ENCODE measurements at places on chromosomes 3 and 15. TPM values are rescaled to one million over a fixed set of nuclear protein-coding genes. Genes with fewer than 3 reads are reported as not detected.
A peak's percentile ranks its signal among the peaks of the same experiment; 100 is the strongest.

DNA sequence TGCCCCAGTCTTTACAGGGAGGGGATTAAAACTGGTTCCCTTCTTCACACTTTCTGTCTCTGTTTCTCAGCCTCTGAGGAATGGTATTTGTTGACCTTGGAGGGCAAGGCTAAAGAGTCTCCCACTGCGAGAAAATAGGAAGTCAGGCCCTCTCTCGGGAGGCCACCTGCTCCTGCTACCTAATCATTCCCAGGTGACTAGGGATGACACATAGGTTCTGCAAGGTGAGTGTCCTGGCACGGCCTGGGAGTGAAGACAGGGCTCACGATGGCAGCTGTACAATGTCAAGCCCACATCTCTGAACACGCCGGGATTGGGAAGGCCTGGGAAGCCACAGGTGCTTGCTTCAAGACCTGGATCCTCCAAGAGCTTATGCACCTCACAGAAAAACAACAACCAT, 314.2 kb downstream of the NTRK3 start:
- no peak for DNase-seq

- no peak for DNase-seq
These were observed 205.4 kb downstream of the CNTN3 start for GRCh38 chr3:74409066-74409465.

The GOLGA8G gene
- not detected for total RNA-seq

GRCh38 chr3:49869525-49870126, at the start of gene CAMKV:
CAMKV (minus strand) TSS chr3:49869906; CDS start chr3:49862388, 7,518 bp downstream.
- DNase-seq, result peak; percentile 80

The FEZF2 gene
- total RNA-seq, result not detected

GRCh38 chr3:184765047-184765729, 46.8 kb upstream of the VPS8 start:
- no peak for DNase-seq

The DUOXA1 gene
- total RNA-seq, result not detected

DNA sequence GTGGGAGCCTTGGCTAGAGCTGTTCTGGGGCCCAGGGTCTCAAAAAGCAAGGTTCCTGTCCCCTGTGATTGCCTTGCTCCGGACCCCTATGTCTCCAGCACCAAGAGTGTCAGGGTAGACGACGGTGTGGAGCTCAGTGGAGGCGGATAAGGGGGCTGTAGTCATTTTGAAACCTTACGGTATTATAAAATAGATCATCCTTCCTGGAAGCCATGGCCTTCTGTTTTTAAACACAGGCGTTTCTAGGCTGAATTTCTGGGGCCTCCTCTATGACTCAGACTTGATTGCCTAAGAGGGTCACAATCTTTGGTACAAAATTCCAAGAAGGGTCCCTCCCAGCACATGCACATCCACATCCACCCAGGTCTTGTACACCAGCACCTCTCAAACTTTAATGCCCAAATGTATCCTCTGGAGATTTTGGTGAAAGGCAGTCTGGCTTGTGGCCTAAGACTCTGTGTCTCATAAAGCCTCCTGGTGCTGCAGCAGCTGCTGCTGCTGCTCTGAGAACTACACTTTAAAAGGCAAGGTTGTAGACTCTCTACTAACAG, 70.5 kb upstream of the XCR1 start:
- DNase-seq, result no peak

DNA sequence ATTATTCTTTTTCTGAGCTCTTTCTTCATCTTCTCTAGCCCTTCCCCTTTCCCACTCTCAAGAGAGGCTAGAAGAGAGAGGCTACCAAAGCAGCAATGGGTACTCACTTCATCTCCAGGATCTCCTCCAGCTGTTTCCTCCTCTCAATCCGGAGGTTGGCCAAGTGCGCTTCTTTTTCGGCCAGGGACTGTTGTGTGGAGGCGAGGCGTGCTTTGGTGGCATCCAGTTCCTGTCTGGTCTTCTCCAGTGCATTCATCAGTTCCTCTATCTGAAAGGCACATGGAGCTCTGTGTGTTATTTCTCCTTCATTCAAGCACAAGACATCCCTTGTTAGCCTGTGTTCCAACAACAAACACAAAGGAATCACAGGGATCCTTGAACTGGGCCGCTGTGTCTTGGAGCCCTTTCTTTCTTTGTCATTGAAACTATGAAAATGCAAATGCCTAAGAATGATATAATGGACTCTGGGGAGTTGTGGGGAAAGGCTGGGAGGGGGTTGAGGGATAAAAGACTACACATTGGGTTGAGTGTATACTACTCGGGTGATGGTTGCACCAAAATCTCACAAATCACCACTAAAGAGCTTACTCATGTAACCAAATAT, 401.3 kb upstream of the WNT5A start:
- no peak for DNase-seq

The SLC9C1 gene
- 0.97 TPM for total RNA-seq

- no peak for DNase-seq
These were observed 46.1 kb downstream of the CMTM8 start for GRCh38 chr3:32284443-32285212.

DNA sequence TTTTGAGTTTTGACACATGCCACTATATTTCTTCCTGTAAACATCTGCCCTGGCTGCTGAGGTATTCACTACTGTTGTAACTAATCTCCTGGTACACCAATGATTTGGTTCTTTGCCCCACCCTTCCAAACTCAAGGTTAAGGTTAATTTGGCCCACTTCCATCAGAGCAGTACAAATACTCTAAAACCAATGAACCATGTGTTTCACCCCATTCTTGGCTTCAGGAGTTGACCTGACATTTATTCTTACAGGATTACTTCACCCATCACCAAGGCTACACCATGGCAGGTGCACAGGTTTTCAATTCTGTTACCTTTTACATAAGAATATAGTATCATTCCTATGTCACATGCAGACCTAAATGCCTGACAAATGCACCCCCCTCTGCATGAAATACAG, 1179.9 kb downstream of the ZPLD1 start:
- no peak for DNase-seq

- no peak for DNase-seq
These were observed 381.1 kb upstream of the RASGRP1 start for GRCh38 chr15:38945551-38946298.

- DNase-seq, result peak; percentile 76
These were observed 364.0 kb upstream of the RBMS3 start for GRCh38 chr3:28916713-28917499.

The SLC6A20 gene
- 0.14 TPM for total RNA-seq

- DNase-seq, result peak; percentile 78
These were observed 289 bp downstream of the PCSK6 start for GRCh38 chr15:101489237-101489598.

GRCh38 chr3:18079062-18079461, 336.6 kb upstream of the TBC1D5 start:
- DNase-seq, result no peak

- no peak for DNase-seq
These were observed 59.7 kb downstream of the KCNAB1 start for GRCh38 chr3:156180077-156180476.

- no peak for DNase-seq
These were observed 247.7 kb downstream of the AGBL1 start for GRCh38 chr15:86327230-86327865.

DNA sequence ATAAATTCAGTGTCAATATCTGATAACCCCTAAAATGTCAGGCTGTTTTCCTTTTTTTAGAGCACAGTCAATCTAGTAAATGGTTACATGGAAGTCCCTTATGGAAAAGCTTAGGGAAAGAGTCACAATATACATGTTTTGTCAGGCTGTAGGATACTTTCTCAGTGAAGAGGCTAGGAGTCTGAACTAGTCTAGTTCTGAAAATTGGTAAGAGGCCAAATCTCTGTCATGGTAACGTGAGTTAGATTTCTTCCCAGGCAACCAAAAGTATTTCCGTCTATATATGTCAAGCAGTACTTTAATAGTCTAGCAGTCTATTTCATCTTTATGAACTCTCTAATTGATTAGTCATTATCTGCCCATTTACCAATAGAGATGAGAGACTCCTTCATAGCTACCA, 215.9 kb upstream of the LRRC3B start:
- DNase-seq, result no peak

DNA sequence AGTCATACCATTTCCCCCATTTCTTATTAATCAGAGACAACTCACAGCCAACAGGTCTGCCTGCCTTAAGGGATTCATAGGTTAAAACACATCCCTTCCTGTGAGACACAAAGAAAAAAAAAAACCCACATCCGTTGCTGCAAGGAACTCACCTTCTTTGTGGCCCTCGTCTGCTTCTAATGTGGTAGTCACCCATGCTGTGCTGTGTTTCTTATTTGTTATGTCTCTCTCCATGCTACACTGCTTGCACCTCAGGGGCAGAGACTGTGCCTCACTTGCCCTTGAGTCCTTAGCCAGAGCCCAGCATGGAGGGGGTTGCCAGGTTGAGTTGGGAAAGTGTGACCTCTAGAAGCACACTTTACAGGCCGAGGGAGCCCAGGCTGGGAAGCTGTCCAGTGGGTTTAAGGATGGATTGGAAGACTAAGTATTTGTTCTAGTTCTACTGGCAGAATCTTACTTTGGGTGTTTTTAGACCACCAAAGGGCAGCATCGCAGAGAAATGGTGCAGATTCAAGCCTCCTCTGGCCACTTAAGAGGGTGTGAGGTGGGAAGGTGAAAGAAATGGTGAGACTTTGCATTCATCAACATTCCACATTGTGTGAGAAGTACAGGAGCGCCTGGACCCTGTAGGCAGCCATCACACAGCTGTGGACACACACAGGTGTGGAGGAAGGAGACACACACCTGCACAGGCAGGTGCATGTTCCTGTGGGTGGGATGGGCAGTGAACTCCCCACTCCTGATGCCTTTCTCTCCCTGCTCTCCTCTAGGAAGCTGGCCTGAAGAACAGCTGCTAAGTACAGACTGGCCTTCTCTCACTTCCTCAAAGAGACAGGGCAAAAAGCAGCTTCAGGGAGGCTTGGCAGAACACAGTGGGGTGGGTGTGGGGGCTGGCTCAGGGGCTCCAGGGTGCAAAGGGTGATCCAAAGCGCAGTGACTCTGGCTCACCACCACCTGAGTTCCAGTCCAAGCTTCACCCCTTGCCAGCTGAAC, 48.8 kb downstream of the GLB1 start:
- DNase-seq, result no peak

DNA sequence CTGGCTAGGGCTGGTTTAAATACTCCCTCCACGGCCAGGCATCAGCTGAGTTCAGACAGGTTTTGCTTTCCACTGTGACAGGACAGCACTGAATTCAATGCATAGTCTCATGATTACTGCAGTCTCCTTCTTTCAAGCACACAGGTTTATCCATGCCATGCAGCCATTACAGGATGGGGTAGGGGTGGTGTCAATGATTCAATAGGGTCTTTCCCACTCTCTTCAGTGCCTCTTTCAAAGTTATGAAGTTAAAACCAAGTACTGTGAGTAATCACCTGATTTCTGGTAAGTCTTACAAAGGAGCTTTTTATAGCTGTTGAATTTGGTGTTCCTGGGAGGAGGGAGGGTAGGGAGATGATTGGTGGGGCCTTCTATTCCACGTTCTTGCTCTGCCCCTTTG, 47.2 kb downstream of the TMEM212 start:
- no peak for DNase-seq

The LOXL1 gene
- 10.8 TPM for total RNA-seq

GRCh38 chr3:49724586-49724985, 835 bp upstream of the GMPPB start:
- DNase-seq, result peak; percentile 36

The TMIE gene
- total RNA-seq, result 0.16 TPM

DNA sequence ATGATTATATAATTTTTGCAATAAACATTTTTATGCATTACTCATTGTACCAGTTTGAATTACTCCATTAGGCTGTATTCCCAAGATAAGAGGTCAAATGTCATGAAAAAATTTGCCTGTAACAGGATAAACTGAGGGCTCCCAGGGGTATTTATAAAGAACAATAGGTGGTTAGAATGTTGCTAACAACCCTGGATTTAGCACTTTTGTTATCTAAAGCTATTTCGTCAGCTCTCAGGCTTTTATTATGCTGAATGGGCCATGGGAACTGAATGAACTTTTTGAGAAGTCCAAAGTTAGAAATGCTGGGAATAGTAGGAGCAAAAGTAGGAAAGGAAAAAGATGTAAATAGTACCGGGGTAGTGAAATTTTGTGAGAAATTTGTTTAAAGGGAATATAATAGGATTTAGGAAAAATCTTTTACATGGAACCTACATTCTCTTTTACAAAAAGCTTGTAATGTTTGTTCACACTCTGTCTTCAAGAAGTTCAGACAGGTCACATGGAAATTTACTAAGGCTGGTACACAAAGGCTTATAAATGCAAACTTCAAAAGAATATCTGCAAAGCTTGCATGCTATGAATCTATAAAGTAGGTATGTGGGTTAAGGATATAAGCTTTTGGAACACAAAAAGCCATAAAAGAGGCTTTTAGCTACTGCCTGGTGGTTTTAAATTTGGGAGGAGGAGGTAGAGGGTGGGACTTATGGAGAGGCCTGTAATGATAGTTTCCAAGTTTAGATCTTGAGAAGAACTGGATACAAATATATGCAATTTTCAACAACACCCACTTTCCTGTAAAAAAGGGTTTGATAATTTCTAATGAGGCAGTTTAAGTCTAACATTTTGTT, 445.8 kb upstream of the NAALADL2 start:
- peak; percentile 87 for DNase-seq

The PLOD2 gene
- total RNA-seq, result 30.5 TPM

- DNase-seq, result no peak
These were observed 362.7 kb upstream of the PROK2 start for GRCh38 chr3:72147600-72147999.

DNA sequence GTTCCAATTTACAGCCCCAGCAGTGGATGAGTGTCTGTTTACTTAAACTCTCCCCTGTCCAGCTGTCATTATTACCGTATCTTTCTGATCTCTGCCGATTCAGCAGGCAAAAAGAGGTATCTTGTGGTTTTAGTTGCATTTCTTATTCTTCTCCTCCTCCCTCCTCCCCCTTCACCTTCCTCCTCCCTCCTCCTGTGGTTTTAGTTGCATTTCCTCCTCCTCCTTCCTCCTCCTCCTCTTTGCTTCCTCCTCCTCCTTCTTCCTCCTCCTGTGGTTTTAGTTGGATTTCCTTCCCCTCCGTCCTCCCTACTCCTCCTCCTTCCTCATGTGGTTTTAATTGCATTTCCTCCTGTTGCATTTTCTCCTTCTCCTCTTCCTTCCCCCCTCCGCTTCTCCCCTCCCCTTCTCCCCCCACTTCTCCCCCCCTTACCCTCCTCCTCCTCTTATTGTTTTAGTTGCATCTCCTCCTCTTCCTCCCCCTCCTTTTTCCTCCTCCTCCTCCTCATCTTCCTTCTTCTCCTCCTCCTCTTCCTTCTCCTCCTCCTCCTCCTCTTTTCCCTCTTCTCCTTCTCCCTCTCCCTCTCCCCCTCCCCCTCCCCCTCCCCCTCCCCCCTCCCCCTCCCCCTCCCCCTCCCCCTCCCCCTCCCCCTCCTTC, 25.3 kb upstream of the VPS33B start:
- no peak for DNase-seq
